ENCODE measurements at places on chromosomes 4 and X. TPM values are rescaled to one million over a fixed set of nuclear protein-coding genes. Genes with fewer than 3 reads are reported as not detected.

The MAGEA6 gene
- total RNA-seq = not detected

GRCh38 chr4:73446336-73446938 lies 10.4 kb downstream of the AFP start:
- DNase-seq = peak; percentile 63

GRCh38 chrX:56800801-56801200 lies 71.8 kb downstream of the NBDY start:
- no peak for DNase-seq

The SNCA gene
- 0.56 TPM for total RNA-seq

DNA sequence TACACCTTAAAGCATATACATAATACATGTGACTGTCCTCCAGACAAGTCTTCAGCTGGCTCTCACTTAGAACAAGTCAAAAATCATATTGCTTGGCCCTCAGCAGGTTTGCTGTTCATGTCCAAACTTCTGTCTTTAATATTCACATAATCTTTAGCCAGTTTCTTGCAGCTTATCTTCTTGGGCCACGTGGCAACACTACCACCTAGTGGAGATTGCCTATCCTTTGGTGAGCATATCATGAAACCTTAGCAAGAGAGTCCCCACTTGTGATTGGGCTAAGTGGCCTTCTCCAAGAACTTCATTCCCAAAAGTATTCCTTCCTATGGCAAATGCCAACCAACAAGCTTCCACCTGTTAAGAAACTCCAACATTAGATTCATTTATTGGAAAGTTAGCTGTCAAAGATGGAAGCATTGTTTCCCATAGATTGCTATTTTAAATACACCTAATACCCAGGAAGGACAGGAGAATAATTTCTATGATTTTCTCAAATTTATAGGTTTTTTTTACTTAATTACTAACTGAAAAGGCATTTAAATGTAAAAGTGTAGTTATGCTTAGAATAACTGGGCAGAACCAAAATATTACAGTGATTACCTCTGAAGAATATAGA lies 231.9 kb upstream of the INTU start:
- DNase-seq = peak; percentile 83

The PGM2 gene
- total RNA-seq = 32.2 TPM

DNA sequence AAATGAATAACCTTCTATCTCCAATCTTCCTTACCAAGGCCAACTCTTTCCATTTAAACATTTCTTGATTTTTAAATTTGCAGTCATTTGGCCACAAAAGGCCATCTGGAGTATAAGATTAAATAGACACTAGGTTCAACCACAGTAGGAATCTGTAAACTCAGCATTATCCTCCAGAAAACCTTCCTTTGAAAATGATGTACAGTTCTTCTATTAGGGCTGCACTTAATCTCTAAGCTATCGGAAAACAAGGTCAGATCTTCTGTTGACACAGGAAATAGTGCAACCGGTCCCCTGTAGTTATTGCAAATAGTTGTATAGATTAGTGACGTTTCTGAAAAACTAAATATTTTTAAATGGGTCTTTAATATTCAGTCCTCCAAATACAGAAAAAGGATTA lies 359.0 kb upstream of the ATOH1 start:
- DNase-seq = no peak

- no peak for DNase-seq
Measured at GRCh38 chr4:73347497-73347896, 56.6 kb upstream of the ALB start.

- DNase-seq = no peak
Measured at GRCh38 chr4:90904021-90904420, 776.8 kb downstream of the CCSER1 start.

GRCh38 chr4:85486425-85487086 lies 11.6 kb downstream of the ARHGAP24 start:
- no peak for DNase-seq

The MND1 gene
- 3.3 TPM for total RNA-seq

- peak; percentile 85 for DNase-seq
Measured at GRCh38 chr4:13611283-13611842, 16.2 kb downstream of the BOD1L1 start.

The GRIA3 gene
- total RNA-seq = not detected

The CTAG1B gene
- not detected for total RNA-seq

DNA sequence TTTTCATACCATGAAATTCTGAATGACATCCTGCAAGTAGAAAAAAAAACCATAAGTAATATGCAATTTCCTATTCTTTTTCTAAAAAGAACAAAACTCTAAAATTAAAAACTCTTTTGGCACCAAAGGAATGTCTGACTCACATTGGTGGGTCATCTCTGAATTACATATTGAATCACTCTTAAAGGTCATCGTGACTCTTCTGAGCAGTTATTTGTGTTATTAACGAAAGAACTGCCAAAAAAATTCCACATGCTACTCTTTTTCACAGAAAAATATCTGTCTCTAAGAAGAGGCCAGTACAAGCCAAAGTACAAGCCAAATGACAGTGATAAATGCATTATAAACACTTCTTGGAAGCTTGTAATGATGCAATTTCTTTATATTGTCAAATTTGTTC lies 282.2 kb downstream of the GUCY2F start:
- DNase-seq = no peak

GRCh38 chr4:185936650-185937376 lies 124.8 kb upstream of the SORBS2 start:
- no peak for DNase-seq

DNA sequence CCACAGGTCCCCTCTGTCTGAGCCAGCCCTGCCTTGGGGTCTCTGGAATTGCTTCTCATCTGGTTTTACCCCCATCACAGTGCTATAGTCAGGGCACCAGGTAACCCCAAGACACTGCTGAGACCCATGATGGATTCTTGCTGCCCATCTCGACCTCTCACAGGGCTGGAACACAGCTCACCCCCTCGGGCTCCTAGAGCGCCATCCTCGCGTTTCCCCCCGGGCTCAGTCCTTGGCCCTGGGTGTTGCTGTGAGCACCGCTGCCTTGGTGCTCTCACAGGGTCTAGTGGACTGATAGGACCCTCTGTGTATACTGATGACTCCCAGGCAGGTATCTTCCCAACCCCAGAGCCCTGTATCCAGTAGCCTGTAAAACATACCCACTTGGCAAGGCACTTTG lies 8.8 kb downstream of the MAEA start:
- DNase-seq = no peak

The P2RY8 gene
- total RNA-seq = not detected

DNA sequence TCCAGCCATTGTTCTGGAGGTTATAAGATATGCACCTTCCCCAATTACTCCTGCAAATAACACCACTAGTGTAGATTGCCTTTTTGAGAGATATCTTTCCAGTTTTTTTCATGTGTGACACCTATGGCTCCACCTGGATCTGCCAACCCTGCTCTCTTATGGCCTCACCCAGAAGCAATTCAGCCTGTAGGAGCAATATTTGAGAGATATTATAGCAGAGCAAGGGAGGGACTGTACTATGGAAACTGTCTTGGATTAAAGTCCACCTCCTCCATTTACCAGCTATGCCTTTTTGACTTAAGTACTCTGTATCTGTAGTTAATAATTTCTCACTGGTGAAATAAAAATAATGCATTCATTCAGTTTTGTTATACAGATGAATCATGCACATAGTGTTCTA lies 803.5 kb downstream of the NLGN4X start:
- no peak for DNase-seq

GRCh38 chr4:165592386-165592785 lies 213.6 kb downstream of the CPE start:
- no peak for DNase-seq

GRCh38 chr4:110615353-110616237 lies 7.3 kb downstream of the PITX2 start:
- DNase-seq = no peak

- DNase-seq = no peak
Measured at GRCh38 chr4:152935631-152936445, at the start of gene FHDC1. FHDC1 (plus strand) TSS chr4:152936323; CDS start chr4:152943058, 6,735 bp downstream.

DNA sequence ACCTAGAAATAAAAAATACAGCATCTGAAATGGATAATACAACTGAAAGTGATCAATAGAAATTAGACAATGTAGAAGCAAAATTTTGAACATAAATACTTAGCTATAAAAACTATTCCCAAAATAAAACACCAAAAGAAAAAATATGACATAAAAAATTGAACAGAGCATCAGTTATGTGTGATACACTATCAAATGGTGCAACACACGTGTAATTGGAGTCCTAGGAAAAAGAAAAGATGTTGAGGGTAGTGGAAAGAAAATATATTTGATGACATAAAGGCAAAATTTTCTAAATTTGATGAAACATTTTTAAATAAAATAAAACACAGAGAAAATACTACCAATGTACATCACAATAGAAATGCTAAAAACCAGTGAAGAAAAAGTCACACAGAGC lies 63.1 kb downstream of the NPY2R start:
- no peak for DNase-seq

The RPA4 gene
- total RNA-seq = 2.5 TPM

DNA sequence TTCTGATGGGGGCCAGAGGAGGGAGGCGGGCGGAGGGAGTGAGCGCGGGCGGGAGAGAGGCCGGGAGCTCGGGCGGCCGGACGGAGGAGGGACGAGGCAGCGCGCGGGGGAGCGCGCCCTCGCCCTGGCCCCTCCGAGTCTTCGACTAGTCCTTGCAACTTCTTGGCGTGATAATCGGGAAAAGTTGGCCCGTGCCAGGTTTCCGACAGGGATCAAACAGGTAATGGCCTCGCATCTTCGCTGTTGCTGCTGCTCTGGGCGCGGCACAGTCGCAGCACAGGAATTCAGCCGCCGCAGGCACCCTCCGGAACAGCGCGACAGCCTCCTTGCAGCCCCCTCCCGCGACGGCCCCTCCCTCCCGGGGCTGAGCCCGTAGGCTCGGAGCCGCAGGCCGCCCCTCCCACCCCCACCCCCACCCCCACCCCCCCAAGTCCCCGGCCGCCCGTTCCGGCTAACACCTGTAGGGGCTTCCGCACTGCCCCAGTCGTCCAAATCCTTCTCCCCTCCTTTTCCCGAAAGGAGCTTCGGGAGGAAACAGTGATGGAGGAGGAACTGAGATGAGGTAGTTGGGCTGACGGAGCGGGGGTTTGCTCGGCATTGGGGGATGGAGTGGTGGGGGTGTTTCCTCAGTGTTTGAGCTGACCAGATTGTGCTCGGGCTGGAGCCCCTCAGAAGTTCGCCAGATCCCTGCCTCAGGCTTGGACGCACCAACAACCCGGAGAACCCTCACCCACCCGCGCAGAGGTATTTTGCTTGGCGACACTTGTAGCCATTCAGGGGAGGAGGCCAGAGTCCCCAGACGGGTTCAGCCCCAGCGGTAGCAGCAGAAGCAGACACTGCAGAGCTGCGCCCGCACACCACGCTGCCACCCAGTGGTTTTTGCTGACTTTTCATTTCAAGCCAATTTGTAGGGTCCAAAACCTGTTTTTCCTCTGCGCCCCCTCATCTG lies at the start of gene FGF13:
FGF13 (minus strand) TSS at position 319 of the 949 bp plus-strand sequence. CDS start 714 bp downstream, outside the sequence.
- DNase-seq = no peak

GRCh38 chr4:153393397-153393796 lies 48.9 kb downstream of the MND1 start:
- peak; percentile 85 for DNase-seq

DNA sequence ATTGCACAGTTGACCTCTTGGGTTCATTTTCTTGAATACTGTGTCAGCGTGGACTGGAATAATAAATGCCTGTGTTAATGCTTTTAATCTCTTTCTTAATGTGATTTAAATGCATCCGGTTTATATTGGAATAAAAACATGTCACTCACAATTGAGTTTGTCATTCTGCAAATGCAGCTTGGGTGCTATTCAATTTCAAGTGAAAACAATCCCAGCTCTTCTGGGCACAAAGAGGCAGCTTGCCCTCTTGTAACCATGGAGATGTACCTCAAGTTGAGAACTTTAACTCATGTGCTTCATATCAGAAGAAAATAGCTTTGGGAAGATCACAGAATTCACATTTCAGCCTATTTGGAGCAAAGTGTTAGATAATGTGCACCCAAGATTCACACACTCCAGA lies 355.7 kb upstream of the GNPDA2 start:
- no peak for DNase-seq

DNA sequence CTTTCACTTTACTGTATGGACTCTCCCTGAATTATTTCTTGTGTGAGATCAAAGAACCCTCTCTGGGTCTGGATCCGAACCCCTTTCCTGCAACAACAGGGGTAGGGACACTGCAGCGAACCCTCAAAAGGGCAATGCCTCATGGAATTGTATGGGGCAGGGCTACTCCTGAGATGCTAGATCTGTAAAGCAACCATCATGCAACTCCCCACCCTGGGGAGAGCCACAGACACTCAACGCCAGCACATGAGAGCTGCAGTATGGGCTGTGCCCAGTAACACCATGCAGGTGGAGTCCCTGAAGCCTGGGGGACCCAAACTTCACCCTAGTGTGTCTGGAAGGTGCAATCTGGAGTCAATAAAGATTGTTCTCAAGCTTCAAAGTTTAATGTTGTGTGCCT lies 304.7 kb downstream of the DCHS2 start:
- no peak for DNase-seq

The STATH gene
- total RNA-seq = not detected

DNA sequence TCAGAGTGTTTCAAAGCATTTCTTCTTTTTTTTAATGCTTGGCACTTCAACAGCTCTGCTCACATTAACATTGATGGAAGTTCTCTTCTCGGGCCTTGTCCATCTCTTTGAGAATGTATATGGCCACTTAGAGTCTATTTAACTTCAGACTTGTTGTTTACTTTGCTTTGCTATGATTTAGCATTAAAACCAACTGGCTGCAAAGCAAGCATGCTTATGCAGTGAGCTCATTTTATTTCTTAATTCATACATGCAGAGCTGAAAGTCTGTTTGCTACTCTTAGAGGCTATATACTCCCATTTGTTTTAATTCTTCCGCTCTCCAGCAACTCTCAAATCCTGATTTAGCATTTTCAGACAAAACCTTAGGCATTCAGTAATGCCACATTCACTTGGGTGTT lies 107.6 kb upstream of the PACRGL start:
- DNase-seq = peak; percentile 65

DNA sequence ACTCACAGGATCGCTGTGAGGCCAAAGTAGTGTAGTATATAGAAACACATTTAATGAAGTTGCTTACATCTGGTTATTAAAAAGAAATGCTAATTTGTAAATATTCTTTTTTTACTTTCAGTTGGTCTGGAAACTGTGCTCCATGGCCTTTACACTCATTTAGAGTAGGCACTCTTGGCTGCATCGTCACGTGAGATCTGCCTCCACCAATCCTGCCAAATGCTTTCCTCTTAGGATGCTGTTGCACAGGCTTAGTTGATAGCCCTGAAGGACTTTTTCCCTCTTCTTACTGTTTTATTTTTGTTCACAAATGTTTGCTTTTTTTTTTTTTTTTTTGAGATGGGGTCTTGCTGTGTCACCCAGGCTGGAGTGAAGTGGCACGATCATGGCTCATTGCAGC lies 6.3 kb downstream of the CPE start:
- no peak for DNase-seq

GRCh38 chr4:153787061-153787560 lies 1.8 kb downstream of the SFRP2 start:
- DNase-seq = no peak

DNA sequence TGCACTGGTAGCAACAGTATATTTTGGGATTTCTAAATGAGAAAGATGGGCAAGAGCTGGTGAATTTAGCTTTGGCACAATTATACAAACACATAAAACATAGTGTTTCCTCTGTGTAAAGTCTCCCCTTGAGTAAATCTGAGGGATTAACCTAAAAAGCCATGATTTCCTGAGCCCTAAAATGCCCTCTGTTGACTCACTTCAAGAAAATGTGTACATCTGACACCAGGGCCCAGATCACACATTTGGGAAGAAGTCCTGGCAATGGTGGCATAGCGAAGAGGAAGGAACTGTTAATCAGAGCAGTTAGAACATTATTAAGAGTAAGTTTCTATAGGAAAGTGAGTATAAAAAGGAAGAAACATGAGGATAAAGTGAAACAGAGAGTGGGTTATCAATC lies 338.5 kb downstream of the SPOCK3 start:
- no peak for DNase-seq

GRCh38 chr4:174324236-174324635 lies 40.5 kb downstream of the CEP44 start:
- peak; percentile 15 for DNase-seq
